ENCODE measurements at places on chromosomes 3 and 15. TPM values are rescaled to one million over a fixed set of nuclear protein-coding genes. Genes with fewer than 3 reads are reported as not detected.
A peak's percentile ranks its signal among the peaks of the same experiment; 100 is the strongest.

GRCh38 chr3:32719335-32719734, 34.3 kb downstream of the CNOT10 start:
- no peak for DNase-seq

DNA sequence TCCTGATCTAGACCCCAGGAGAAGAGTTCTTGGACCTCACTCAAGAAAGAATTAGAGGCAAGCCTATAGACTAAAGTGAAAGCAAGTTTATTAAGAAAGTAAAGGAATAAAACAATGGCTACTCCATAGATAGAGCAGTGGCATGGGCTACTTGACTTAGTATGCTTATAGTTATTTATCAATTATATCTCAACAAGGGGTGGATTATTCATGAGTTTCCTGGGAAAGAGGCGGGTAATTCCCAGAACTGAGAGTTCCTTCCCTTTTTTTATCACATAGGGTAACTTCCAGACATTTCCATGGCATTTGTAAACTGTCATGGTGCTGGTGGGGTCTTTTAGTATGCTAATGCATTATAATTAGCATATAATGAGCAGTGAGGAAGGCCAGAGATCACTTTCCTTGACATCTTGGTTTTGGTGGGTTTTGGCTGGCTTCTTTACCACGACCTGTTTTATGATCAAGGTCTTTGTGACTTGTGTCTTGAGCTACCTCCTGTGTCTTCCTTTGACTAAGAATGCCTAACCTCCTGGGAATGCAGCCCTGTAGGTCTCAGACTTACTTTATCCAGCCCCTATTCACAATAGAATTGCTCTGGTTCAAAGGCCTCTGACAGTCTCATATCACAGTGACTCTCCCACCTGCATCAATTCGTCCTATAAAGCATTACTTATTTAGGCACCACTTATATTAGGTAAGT, 35.3 kb upstream of the PLSCR2 start:
- DNase-seq: no peak

- no peak for DNase-seq
Measured at GRCh38 chr3:116176974-116177555, 268.2 kb downstream of the LSAMP start.

GRCh38 chr3:13501958-13502790, 22.1 kb downstream of the HDAC11 start:
- DNase-seq: peak; percentile 49

DNA sequence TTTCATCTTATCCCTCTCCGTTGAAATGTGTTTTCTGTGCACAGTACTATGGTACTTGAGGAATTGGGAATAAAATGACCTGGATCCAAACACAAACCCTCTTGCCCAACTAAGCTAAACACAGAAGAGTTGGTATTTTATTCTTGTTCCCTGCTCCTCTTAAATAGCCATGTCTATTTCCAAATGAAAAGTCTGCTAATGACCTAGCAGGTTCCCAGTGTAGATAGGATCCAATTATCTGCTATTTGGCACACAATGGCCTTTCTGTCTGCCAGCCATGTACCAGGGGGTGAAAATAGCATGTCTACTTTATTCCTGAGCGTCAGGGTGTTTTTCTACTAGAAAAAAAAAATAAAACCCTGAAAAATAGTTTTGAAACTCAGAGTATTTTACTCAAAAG, 657.0 kb upstream of the NAALADL2 start:
- no peak for DNase-seq

DNA sequence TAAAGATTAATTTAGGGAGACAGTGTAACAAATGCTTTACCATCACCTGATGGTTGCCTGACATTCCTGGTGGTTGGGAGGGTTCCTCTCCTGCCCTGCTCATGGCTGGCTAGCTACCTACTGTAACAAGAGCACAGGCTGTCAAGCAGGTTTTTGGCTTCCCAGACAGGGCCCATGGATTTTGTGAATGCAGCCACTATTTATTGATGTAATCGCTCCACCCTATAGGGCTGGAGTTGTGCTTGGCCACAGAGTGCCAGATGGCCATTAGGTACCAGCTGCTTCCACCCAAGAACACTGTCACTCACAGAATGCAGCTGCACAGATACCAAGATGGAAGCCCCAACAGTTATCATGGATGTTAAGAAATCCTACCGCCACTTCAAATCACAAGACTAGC, 31.0 kb upstream of the KLHL25 start:
- no peak for DNase-seq

DNA sequence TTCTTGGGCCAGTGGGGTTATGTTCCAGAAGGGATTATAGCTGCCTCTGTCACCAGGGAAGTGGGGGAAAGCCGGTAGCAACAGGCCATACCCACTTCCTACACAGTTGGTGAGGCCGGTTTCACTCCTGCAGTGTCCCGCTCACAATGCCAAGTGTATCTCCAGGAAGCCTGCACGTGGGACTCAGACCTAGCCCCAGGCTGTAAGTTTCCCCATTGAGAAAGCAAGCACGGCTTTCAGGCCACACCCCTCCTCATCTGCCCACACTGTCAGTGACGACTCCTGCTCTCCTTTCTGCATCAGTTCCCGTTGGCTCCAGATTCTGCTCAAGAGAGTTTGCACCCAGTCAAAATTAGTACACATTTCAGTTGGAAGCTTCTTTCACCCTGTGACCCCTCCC, 51.6 kb upstream of the CPOX start:
- no peak for DNase-seq

DNA sequence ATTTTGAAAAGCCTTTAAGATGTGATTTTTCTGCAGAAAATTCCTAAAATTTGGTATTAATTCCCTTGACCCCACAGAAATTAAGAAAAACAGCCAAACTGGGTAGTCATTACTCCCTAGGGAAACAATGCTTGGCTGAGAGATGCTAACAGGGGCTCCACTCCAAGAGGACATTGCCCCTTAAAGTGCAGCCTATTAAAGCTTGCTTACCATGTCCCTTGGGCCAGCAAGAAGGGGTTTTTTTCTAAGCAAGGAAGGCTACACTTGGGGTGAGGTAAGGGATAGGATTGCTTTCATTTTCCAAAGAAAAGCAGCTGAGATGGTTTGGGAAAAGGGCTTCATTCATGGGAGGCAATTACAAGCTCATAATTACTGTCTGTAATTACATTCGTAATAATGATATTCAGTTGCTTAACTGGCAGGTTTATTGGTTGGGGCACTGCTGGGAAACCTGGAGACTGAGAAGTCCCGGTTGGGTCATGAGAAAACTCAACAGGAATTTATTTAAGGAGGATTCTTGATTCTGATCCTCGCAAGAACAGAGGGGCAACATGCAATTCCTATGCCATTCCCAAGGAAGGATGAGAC, 247.5 kb downstream of the NR1D2 start:
- no peak for DNase-seq

- DNase-seq: no peak
Measured at GRCh38 chr15:93719921-93720351, 511.4 kb upstream of the MCTP2 start.

GRCh38 chr15:80970658-80971057, 19.0 kb downstream of the MESD start:
- DNase-seq: no peak

GRCh38 chr15:77527164-77527778, 105.4 kb downstream of the LINGO1 start:
- no peak for DNase-seq

GRCh38 chr3:100947119-100947518, 46.1 kb downstream of the ABI3BP start:
- DNase-seq: no peak

- DNase-seq: no peak
Measured at GRCh38 chr15:58448331-58448730, 16.5 kb downstream of the LIPC start.

GRCh38 chr3:196096382-196096953, 14.6 kb upstream of the TFRC start:
- no peak for DNase-seq

- no peak for DNase-seq
Measured at GRCh38 chr3:147305533-147306250, 100.7 kb downstream of the ZIC4 start.

DNA sequence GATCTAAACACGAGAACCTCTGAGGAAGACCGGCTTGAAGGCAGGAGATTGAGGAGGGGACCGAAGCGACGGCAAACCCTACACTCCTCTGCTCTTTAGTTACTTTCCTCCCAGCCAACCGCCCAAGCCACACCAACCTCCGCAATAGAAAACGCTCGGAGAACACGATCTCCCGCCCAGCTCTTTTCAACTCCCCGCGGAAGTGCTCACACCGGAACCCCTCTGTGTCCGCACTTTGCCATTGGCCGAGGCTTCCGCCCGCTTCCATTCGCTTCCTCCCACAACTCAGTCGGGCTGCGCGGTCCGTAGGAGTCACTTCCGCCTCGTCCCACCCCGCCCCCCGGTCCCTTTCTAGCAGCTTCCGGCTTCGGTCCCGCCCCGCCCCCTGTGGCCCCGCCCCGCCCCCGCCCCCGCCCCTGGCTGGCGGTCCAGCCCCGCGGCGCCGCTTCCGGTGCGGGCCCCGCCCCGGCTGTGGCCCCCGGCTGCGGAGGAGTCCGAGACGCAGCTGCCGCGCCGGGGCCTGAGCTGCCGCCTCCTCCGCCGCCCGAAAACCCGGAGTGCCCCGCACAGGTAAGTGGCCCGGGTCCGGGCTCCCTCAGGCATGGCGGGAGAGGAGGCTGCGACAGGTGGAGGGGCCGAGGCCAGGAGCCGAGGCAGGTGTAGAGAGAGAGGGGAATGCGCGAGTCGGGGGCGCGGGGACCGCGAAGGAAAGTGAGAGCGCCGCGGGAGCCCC, at the start of gene ARID3B:
ARID3B (plus strand) TSS at position 460 of the 733 bp plus-strand sequence. CDS start 2,717 bp downstream, outside the sequence.
- peak; percentile 99 for DNase-seq

GOLGA6L9 gene
- 4.7 TPM for total RNA-seq

HGD gene
- 2.1 TPM for total RNA-seq

FSIP1 gene
- total RNA-seq: not detected

CLRN1 gene
- total RNA-seq: not detected

SCAANT1 gene
- not detected for total RNA-seq

UROC1 gene
- total RNA-seq: not detected

GAP43 gene
- total RNA-seq: not detected

CSPG5 gene
- total RNA-seq: 2.4 TPM

NR1I2 gene
- total RNA-seq: not detected

SLC26A6 gene
- total RNA-seq: 14.0 TPM

CPNE4 gene
- 1.1 TPM for total RNA-seq

Measured in suprapubic skin (tissue), 4 donors.